ENCODE measurements at places on chromosomes 12 and 14.

GRCh38 chr14:105884808-105885281 is 358.5 kb downstream of the TMEM121 start:
- no peak for DNase-seq

DNA sequence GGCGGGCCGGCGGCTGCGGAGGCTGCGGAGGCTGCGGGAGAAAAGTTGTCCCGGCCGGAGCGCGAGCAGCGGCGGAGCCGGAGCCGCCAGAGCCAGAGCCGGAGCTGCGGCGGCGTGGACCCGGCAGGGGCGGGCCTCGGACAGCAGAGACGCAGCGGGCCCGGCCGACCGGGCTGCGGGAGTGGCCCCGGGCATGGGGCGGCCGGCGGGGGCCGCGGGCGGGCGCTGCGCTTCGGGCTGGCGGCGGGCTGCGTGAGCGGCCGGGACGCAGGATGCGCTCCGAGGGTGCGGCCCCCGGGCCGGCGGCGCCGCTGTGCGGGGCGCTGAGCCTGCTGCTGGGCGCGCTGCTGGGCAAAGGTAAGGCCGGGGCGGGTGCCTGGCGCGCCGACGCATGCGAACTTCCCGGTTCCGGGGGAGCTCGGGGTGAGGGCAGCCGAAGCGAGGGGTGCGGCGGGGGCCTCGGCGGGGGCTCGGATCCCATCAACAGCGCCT is at the start of gene TMEM132C:
TSS of gene TMEM132C (plus strand) at position 40 of the 492 bp plus-strand sequence. CDS start at position 273, 233 bp downstream.
- no peak for DNase-seq

DNA sequence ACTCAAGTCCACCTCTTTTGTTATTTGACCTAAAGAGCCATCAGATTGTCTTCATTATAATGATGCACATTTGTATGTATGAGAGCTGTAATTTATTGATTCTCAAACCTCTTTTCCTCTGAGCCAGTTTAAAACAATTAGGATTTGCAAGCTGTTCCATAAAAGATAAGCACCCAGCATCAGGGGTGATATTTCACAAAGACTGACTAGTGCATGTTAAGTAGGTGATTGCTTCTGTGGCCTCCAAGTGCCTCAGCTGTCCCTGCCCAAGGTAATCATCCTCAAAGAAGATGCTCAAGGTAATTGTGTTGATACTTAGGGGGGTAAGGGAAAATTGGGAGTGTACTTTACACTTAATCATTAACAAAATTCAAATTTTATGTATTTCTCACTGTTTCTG is 18.2 kb downstream of the CEP128 start:
- DNase-seq, result no peak

GRCh38 chr12:41683513-41684240 is 461.0 kb downstream of the GXYLT1 start:
- no peak for DNase-seq

DNA sequence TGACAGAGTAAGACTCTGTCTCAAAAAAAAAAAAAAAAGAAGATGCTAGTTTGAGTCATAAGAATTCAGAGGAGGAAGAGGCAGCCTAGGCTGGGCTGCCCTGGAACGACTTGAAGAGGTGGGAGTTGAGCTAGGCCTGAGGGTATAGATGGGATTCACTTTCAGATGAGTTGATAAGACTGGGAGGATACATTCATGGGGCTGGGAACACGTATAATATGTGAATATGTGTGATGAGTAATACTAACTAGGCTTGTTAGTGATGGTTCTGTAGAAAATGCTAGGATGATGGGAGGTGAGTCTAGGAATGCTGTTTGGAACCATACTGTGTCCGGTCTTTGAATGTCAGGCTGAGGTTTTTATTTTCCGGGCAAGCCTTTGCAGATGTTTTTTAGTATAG is 9.0 kb downstream of the PLEKHA5 start:
- no peak for DNase-seq

- no peak for DNase-seq
Observed at GRCh38 chr14:93010522-93011140, 87.7 kb downstream of the CHGA start.

GRCh38 chr12:117680312-117680711 is 288.5 kb downstream of the KSR2 start:
- DNase-seq, result no peak

- no peak for DNase-seq
Observed at GRCh38 chr12:93373961-93374656, 3.6 kb upstream of the NUDT4 start.

DNA sequence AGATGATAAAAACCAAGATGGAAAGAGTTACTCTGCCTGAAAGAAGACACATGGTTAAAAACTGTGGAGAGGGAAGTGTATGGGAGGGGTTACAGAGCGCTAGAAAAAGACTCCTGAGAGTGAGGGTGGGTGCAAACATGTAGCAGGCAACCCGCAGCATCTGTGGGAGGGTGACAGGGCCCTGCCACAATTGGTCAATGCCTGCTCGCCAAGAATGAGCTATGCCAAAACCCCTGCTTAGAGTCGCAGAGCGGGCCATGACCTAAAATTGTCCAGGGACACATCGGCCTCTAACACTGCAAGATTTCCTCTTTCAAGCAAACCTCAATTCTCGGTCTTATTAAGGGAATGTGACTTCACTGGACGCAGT is 700 bp downstream of the PRKAG1 start:
- DNase-seq, result no peak

DNA sequence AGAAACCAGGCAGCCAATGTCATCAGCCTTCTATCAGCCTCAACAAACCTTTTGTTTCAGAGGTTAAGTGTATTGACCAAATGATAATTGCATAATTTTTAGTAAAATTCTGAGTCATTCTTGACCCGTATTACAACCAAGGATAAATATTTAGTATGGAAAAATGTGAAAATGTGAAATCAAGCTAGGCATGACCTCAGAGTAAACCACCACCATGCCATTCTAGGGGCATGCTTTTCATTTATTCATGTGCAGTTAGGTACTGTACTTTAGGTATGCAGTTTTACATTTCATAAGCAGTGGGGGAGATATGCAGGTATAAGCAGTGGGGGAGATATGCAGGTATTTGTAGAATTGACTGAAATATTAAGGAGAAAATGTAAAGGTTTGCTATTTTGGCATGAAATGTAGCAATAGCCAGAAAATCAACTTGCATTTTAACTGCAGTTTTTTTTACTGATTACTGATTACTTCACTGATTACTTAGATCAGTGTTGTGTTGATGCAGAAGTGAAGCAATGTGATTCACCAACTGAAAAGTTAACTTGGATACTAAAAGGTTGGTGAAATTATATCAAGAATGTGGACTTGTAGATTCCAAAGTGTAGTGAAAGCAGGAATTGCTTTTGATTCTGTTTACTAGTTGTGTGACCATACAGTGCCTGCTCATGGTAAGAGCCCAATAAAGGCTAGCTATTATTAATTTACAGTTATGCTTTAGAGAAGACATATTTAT is 184.2 kb downstream of the ESR2 start:
- no peak for DNase-seq

- DNase-seq, result no peak
Observed at GRCh38 chr14:85892251-85892650, 362.3 kb downstream of the FLRT2 start.

GRCh38 chr14:99670361-99671234 is 13.5 kb upstream of the CYP46A1 start:
- DNase-seq, result no peak

GRCh38 chr12:97452230-97452629 is 10.4 kb upstream of the RMST start:
- no peak for DNase-seq

GRCh38 chr12:58372298-58372697 is 430.9 kb downstream of the ATP23 start:
- DNase-seq, result no peak

DNA sequence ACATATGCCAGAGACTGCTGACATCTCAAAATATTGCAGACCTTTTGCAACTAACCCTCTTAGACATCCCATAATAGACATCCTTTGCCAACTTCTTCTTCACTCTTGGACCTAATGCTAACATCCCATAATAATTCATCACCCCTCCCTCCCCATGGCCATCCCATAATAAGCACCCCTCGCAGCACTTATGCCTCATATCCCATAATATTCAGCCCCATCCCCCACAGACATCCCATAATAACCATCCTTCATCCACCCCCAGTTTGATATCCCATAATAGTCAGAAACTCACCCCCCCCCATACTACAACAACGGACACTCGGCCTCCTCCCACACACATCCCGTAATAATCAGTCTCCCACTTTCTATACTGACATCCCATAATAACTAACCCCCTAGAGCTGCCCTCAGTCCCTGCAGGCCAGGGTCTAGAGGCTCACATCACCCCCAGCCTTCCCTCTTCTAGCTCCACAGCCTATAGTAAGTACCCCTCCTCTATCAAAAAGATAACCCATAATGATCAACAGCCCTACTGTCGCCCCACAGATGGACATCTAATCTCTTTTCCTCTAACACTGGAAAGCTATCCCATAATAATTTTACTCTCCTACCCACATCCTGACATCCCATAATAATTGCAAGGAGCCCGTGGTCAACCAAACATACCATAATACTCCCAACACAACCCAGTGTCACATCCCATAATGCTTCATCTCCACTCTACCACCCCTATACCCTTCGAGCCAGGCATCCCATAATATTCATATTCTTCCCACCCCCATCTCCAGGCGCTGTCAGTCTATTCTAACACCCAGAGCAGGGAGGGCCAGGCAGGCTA is 792 bp upstream of the CHD4 start:
- no peak for DNase-seq

- no peak for DNase-seq
Observed at GRCh38 chr12:66072566-66072965, 58.0 kb downstream of the LLPH start.

DNA sequence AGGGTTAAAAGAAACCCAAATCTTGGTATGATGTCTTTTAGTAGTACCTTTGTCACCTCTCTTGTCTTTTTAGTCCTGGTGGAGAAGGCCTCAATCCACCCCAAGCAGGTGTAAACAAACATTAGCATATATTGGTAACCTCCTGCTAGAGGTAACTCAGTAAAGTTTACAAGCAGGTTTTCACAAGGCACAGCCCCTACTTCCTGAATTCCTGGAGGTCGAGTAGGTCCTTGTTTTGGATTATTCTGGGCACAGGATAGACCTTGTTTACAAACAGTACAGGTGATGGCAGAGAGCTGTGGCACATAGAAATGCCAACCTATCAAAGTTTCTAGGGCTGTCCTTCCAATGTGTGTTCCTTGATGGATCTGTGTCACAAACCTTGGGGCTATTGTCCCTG is 99.1 kb downstream of the ALG10 start:
- DNase-seq, result no peak

- no peak for DNase-seq
Observed at GRCh38 chr12:19894050-19894449, 454.8 kb downstream of the AEBP2 start.

- DNase-seq, result no peak
Observed at GRCh38 chr12:13038491-13039161, 5.6 kb upstream of the FAM234B start.

- no peak for DNase-seq
Observed at GRCh38 chr14:31787377-31787776, 226.2 kb downstream of the NUBPL start.

- DNase-seq, result no peak
Observed at GRCh38 chr12:54932038-54932437, 52.5 kb downstream of the TESPA1 start.

GRCh38 chr12:22285846-22286245 is 48.7 kb downstream of the ST8SIA1 start:
- no peak for DNase-seq

- no peak for DNase-seq
Observed at GRCh38 chr14:36555998-36556743, 26.2 kb downstream of the NKX2-8 start.

GRCh38 chr14:84340938-84341337 is 1189.0 kb upstream of the FLRT2 start:
- DNase-seq, result no peak

DNA sequence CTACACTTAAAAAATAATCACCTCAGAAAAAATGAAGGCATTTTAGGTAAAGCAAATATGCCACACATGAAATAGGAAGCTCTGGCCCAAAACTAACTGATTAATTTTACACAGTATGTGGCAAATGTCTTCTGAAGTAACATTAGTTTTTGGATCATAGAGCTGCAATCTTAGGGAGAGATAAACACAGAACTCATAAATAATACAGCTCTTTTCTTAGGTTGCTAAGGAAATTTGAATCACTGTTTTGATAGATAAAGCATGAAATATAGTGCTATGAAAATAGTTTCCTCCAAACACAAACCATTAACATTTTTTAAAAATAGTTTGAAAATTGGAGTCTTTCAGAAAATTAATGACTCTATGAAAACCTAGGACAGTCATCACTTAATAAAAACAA is 15.0 kb downstream of the RASSF9 start:
- no peak for DNase-seq

GRCh38 chr14:74959596-74960180 is 4.3 kb upstream of the PGF start:
- no peak for DNase-seq

GRCh38 chr14:60328583-60328982 is 79.6 kb downstream of the PPM1A start:
- DNase-seq, result no peak

GRCh38 chr12:72995616-72996015 is 723.4 kb downstream of the TRHDE start:
- DNase-seq, result no peak

- no peak for DNase-seq
Observed at GRCh38 chr12:46558677-46559076, 186.1 kb upstream of the SLC38A2 start.

DNA sequence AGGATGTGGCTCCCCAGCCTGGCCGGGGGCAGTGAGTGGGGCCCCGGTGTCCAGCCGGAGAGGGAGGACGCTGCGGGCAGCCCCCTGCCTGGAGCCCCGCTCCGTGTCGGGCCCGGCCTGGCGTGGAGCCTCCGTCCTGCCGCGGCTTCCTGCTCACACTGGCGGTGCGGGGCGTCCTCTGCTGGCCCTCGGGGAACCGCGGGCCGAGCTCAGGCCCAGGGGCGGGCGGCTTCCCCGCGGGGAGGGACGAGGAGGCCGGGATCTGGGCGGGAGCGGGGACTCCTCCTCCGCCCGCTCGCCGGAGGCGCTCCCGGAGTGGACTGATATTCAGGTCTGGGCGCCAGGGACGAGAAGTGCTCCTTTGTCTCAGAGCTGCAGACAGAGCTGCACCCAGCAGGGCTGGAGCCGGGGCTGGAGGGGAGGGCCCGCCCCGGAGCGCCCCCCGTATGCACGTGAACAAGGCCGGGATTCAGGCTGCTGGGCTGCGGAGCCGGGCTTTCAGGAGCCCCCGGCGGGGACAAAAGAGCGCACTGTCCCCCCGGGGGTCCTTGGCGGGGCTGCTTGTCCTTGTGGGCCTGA is 2.2 kb downstream of the MMP17 start:
- no peak for DNase-seq
